ENCODE measurements at places on chromosomes 12 and 14.

GRCh38 chr12:4932576-4932975 lies 22.9 kb downstream of the KCNA1 start:
- no peak for DNase-seq

DNA sequence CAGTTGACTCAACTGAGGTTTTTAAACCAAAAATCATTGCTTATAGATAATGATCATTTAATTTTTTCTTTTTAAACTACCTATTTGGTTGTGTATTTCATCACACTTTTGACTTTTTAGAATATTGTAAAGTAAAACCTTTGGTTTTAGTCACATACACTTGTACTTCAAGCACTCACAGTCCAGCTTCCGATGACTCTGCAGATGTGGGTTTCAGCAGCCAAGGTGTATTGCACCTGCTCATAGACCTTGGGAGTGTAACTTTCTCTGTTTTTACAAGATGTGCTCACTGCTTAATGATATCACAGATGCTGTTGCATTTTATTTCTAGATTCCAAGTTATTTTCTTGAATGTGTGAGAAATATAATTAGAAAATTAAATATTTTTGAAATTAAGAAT lies 188.3 kb upstream of the SLC38A2 start:
- DNase-seq = no peak

- no peak for DNase-seq
Observed at GRCh38 chr12:104458694-104459367, 2.1 kb downstream of the CHST11 start.

GRCh38 chr14:90419200-90419599 lies 22.4 kb downstream of the CALM1 start:
- no peak for DNase-seq

- DNase-seq = no peak
Observed at GRCh38 chr14:64210216-64210615, 84.0 kb downstream of the ESR2 start.

DNA sequence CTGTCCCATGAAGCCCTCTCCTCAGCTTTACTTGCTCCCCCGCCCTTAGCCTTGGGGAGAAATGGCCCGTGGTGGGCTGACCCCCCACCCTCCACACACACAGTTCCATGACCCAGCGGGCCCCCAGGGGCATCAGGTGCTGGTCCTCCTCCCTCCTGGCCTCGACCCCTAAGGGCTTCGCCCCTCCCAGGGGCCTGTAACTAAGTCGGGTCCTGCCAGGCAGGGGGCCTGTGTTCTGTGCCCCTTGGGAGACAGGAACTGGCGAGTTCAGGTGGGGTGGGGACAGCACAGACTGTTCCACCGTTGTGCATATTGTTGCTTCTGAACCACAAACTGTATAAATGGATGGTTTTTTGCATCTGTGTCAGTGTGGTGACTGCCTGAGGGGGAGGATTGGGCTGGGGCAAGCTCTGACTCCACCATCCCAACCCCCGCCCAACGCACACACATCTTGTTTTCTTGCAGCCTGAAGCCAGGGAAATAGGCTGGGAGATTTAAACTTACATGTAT lies 8.8 kb downstream of the TAMALIN start:
- no peak for DNase-seq

DNA sequence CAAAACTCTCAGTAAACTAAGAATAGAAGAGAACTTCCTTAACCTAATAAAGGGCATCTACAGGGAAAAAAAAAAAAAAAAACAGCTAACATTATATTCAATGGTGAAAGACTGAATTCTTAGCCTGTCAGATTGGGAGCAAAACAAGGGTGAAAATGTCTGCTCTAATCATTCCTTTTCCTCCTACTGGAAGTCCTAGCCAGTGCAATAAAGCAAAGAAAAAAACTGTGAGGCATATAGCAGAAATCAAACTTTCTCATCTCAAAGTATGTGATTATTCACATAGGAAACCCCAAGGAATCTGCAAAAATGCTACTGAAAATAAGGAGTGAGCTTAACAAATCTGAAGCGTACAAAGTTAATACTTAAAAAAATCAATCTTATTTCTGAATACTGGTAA lies 170.7 kb downstream of the NUAK1 start:
- DNase-seq = no peak
